ENCODE measurements at places on chromosomes 1 and 21. TPM values are rescaled to one million over a fixed set of nuclear protein-coding genes. Genes with fewer than 3 reads are reported as not detected.

DNA sequence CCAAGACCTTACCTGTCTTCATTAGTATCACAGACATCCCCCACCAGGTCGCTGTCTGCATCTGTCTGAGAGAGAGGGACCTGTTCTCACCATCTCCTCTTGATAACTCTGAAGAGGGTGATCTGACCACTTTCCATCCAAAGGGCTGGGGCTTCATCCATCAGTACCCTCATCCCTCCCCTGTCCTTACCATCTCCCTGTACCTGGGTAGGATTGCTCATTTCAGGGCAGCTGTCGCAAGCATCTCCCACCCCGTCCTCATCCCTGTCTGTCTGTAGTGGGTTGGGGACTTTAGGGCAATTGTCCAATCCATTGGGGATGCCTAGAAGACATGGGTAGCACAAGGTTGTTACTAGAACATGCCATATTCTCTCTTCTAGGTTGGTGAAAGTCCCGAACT is 7.9 kb downstream of the THBS3 start:
- DNase-seq, result no peak

GRCh38 chr21:39141502-39141901 is 41.7 kb downstream of the PSMG1 start:
- DNase-seq, result no peak

GRCh38 chr1:152667648-152668047 is 4.5 kb downstream of the LCE2D start:
- DNase-seq, result no peak

- peak; percentile 86 for DNase-seq
These were observed 520 bp downstream of the CLIC6 start for GRCh38 chr21:34669149-34669879.

DNA sequence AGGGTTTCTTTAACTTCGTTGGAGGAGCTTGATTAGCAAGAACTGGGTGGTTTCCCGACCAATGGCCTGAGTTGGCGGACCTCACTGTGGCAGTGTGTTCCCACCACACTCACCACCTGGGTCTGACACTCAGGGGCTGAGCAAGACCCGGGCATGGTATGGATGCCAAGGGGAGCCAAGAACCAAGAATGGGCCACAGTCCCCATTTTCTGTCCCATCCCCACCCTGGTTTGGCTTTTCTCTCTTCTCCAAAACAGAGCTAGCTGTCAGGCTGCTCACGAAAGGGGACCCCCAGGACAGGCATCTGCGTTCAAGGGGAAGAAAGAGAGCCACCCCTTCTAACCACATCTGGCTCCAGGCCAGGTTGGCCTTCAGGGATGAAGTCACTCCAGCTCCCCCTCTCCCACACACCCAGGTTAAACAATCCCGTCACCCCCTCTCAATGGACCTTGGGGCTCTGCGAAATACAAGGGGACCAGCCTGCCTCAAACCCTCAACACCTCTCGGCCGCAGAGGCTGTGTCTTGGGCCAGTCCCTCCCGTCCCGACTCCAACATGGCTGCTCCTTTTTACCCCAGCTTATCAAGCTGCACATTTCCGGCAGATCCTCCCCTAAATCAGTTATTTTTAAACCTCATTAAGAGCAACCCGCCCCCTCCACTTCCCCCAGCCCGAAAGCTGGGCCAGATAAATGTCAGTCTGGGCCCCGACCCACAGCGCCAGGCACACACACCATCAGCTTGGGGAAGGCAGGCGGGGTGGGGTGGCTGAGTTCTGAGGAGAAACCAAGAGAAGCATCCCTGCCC is 3.4 kb downstream of the TAGLN2 start:
- peak; percentile 31 for DNase-seq

DNA sequence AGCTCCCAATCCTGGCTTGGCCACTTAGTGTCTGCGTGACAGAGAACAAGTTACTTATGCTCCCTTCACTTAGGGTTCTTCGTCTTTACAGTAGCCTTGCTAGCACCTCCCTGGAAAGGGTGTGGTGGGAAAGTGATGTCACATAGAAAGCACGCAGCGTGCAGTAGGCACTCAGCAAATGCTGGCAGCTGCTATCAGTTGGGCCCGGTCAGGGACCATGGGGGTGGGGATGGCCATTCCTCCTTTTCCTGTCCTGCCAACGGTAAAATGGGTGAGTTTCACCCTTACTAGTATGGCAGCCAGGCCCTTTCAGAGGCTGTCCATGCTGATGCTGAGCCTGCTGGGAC is 6.2 kb upstream of the KCNA10 start:
- no peak for DNase-seq

DNA sequence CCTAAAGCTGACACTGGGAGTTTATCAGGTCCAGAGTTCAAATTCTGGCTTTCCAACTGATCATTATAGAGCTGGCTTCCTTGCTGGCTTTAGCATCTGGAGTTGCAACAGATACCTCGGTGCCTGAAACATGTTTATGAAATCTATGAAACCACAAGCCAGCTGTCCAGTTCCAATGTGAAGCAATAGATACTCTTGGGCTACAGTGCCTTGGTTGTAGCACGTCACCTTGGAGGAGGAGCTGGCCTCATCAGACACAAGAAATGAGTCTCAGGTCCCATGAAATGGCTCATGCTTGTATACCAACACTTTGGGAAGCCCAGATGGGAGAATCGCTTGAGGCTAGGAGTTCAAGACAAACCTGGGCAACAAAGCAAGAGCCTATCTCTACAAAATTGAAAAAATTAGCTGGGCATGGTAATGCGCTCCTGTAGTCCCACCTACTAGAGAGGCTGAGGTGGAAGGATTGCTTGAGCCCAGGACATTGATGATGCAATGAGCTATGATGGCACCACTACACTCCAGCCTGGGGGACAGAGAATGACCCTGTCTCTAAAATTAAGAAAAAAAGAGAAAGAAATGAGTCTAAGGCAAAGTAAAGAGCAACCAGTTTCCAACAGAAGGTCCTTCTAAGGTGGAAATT is 132.5 kb upstream of the ZNF648 start:
- DNase-seq, result peak; percentile 65

GRCh38 chr1:179029321-179029759 is 3.6 kb downstream of the FAM20B start:
- no peak for DNase-seq

GRCh38 chr1:86155807-86156565 is 586 bp downstream of the COL24A1 start:
- no peak for DNase-seq

GRCh38 chr1:228691926-228692325 is 43.4 kb upstream of the RHOU start:
- no peak for DNase-seq

GRCh38 chr1:166327886-166328285 is 161.1 kb upstream of the FAM78B start:
- no peak for DNase-seq

DNA sequence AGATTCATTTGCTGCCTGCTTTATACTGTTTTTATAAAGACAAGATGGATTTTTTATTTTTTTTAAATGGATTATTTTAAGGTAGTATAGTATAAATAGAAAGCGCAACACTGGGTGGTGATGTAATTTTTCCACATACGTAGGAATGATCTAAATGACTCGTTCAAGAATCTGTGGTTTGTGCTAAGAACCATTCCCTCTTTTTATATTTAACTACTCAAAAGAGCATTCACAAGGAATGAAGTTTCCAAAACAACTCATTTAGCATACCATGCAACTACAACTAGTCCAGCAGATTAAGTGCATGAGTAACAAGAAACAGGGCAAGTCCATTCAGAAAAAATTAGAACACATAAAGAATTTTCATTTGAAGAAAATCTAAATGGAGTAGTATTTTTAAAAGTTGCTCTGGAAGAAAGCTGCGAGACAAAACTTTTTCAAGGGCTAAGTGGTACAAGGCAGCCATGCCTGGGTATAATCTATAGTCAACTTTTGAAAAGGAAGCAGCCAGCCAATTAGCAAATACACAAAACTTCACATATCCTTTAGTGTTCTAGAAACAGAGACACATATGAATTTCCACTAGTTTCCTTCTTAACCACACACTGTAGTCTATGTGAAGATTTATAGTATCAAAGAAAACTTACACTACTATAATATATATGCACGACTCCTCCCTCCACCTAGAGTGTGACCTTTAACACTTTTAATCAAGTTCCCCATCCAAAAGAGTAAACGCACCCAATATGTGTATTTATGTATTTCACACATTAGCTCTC is 23.4 kb downstream of the GTF2B start:
- DNase-seq, result no peak

- DNase-seq, result no peak
These were observed 132.9 kb downstream of the PTPRU start for GRCh38 chr1:29368936-29369932.

DNA sequence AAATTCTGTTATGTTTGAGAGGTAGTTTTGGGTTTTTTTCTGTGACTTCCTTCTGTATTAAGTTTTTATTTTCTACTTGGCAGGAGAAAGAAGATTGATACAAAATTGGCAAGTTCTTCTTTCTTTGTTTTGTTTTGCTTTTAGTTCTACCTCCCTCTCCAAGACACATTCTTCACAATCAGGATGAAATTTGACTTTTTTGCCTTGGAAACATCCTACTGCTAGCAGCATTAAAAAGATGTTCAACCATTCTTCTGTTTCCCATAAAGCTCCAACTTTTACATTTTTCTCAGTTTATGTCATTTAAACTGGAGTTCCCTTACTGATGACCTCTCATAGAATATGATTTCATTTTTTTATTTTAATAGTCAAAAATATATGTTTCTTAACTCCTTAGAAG is 234.8 kb downstream of the NCAM2 start:
- DNase-seq, result no peak

- DNase-seq, result no peak
These were observed 3.3 kb downstream of the ADSS2 start for GRCh38 chr1:244448279-244449036.

DNA sequence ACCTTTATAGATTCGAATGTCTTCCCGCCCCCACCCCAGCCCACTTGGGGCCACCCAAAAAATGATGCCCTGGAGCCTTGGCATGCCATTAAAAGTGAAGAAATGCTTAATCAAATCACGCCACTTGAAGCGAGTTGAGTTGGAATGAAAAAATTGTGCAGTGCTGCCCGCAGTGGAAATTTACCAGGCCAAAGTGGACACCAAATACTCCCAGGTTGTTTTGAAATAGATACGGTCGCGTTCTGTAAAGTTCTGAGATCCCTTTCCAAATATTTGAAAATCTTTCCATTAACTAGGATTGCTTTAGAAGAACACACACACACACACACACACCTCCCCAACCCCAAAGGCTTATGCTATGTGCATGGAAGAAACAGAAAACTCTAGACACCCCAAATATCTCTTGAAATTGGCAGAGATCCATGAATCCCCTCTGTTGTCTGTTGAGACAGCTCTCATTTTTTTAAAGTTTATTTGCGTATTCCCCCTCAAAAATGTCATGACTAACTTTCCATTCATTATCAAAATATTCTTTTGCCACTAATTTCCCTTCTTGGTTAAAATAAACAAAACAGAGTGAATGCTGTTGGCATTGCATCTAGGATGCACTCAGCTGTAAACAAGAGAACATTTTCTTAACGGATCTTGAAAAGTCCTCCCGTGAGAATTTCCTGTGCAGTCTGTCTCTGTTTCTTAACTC is 142.3 kb upstream of the KCNE2 start:
- DNase-seq, result no peak

GRCh38 chr1:29397981-29398380 is 161.7 kb downstream of the PTPRU start:
- DNase-seq, result no peak

IL12RB2 gene
- total RNA-seq, result 0.89 TPM

CLDN17 gene
- total RNA-seq, result not detected

BTBD19 gene
- total RNA-seq, result 7.9 TPM

ATP1A4 gene
- not detected for total RNA-seq

GPR52 gene
- 3.1 TPM for total RNA-seq

SRSF4 gene
- total RNA-seq, result 99.5 TPM

SERTAD4 gene
- total RNA-seq, result 2.2 TPM

RYR2 gene
- 1.8 TPM for total RNA-seq

GBP1 gene
- 67.8 TPM for total RNA-seq

EXO1 gene
- total RNA-seq, result not detected

INSRR gene
- 0.03 TPM for total RNA-seq

SLFNL1 gene
- 7.8 TPM for total RNA-seq
